ENCODE measurements at places on chromosomes 16 and 17.
A peak's percentile ranks its signal among the peaks of the same experiment; 100 is the strongest.

- H3K36me3 ChIP-seq, result no peaks in the 10 kb centered on the region
- DNase-seq, result peak; percentile 39
- no peak overlapping the region for H3K4me3 ChIP-seq
- no peaks in the 10 kb centered on the region for H3K27me3 ChIP-seq
- H3K27ac ChIP-seq, result no peak overlapping the region
- peaks cover 8% of the 10 kb centered on the region for H3K4me1 ChIP-seq
Observed at GRCh38 chr16:51392521-51393187, 241.6 kb upstream of the SALL1 start.

DNA sequence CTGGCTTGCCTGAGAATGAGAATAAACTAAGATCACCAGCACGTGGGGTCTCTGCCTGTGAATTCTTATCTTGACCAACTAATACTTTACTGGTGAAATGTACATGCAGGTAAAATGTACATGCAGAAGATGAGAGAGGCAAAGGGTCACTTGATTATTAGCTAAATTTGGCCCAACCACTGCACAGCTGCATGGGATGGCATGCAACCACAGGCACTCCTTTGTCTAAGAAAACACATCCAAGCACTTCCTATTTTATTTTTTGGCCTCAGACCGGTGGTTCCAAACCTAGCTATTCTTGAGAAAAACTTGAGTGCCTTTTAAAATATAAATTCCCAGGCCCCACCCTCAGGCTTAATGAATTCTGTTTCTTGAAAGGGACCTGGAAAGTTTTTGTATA lies 77.9 kb downstream of the SYCE1L start:
- H3K36me3 ChIP-seq, result no peaks in the 10 kb centered on the region
- H3K4me1 ChIP-seq, result no peaks in the 10 kb centered on the region
- H3K27ac ChIP-seq, result no peak overlapping the region
- no peak overlapping the region for H3K4me3 ChIP-seq
- no peaks in the 10 kb centered on the region for H3K27me3 ChIP-seq
- DNase-seq, result no peak

GRCh38 chr17:72422505-72423285 lies 301.9 kb downstream of the SOX9 start:
- no peaks in the 10 kb centered on the region for H3K36me3 ChIP-seq
- no peak overlapping the region for H3K4me3 ChIP-seq
- H3K27ac ChIP-seq, result peak overlapping the region; percentile 29
- H3K4me1 ChIP-seq, result peaks cover 30% of the 10 kb centered on the region
- no peaks in the 10 kb centered on the region for H3K27me3 ChIP-seq
- peak; percentile 57 for DNase-seq

DNA sequence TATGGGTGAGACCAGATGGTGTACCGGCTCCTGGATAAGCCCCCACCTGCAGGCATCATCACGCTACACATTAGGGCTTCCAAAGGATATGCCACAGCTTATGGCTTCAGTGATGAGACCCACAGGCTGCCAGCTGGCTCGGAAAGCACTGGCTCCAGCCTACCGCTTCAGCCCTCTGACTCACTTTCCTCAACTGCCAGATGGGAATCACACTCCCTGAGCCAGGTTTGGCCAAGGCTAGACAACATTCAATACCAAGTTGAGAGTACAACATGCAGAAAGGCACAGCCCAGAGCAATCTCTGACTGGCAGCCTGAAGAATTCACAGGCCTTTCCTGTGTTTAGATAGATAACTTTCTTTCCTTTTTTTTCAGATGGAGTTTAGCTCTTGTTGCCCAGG lies 10.3 kb downstream of the CENPV start:
- H3K4me1 ChIP-seq, result no peaks in the 10 kb centered on the region
- no peak overlapping the region for H3K27ac ChIP-seq
- no peak overlapping the region for H3K4me3 ChIP-seq

Measured in muscle of leg (tissue), 16 donors.